ENCODE measurements at places on chromosomes 13 and 19.

GRCh38 chr19:4939466-4939865 is 29.4 kb upstream of the KDM4B start:
- DNase-seq = no peak

GRCh38 chr13:67267136-67267535 is 37.0 kb upstream of the PCDH9 start:
- DNase-seq = no peak

GRCh38 chr19:50453243-50453642 is 20.6 kb downstream of the MYBPC2 start:
- no peak for DNase-seq

GRCh38 chr13:20798027-20798426 is 24.3 kb upstream of the EEF1AKMT1 start:
- peak; percentile 15 for DNase-seq

- no peak for DNase-seq
These were observed 49.6 kb downstream of the DOCK9 start for GRCh38 chr13:98927951-98928927.

DNA sequence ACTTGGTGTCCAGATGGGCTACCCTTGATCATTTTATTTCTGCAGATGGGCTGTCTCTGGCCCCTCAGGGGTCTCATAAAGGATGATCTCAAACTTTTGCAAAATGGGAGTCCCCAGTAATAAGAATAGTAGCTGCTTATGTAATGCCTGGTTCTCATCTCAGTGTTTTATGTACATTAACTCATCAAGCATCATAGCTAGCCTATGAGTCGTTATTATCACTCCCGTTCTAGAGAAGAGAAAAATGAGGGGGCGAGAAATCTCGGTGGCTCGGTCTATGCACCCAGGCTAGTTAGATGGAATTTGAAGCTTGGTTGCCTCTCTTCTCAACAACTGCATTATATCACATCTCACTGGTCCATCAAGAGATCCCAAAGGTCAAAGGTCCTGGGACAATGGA is 3.4 kb downstream of the CACNG6 start:
- no peak for DNase-seq

- peak; percentile 95 for DNase-seq
These were observed at the start of gene ZNF836 for GRCh38 chr19:52171321-52172169. ZNF836 (minus strand) TSS chr19:52171621; CDS start chr19:52168072, 3,549 bp downstream.

- no peak for DNase-seq
These were observed 104.7 kb downstream of the GGACT start for GRCh38 chr13:100483841-100484381.

DNA sequence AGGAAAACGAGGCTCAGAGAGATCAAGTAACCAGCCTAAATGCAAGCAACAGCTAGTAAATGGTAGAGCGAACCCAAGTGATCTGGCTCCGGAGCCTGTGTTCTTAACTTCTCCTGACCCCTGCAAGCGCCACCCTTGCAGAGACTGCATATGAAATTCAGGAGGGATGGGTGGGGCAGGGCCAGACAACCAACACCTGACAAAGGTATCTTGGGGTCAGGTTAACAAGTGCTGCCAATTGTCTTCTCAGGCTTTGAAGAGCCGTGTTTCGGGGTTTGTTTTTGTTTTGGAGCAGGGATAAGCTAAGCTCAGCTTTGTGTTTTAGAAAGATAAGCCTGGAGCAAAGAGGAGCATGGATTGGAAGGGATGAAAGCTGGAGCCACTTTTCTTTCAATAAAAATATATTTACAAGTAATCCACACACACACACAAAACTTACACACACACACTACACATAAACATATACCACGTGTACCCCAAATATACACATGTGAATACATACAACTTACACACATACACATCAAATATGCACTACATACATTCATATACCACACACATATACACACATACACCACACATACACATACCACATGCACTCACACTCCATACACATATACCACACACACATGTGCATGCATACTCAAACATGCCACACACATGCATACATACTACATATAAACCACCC is 722.0 kb downstream of the DIAPH3 start:
- DNase-seq = no peak

- no peak for DNase-seq
These were observed 20.3 kb downstream of the PLA2G4C start for GRCh38 chr19:48090281-48090802.

- DNase-seq = no peak
These were observed 68.3 kb downstream of the ZNF431 start for GRCh38 chr19:21210037-21210621.

- no peak for DNase-seq
These were observed 19.2 kb downstream of the SIGLEC7 start for GRCh38 chr19:51161266-51161665.

DNA sequence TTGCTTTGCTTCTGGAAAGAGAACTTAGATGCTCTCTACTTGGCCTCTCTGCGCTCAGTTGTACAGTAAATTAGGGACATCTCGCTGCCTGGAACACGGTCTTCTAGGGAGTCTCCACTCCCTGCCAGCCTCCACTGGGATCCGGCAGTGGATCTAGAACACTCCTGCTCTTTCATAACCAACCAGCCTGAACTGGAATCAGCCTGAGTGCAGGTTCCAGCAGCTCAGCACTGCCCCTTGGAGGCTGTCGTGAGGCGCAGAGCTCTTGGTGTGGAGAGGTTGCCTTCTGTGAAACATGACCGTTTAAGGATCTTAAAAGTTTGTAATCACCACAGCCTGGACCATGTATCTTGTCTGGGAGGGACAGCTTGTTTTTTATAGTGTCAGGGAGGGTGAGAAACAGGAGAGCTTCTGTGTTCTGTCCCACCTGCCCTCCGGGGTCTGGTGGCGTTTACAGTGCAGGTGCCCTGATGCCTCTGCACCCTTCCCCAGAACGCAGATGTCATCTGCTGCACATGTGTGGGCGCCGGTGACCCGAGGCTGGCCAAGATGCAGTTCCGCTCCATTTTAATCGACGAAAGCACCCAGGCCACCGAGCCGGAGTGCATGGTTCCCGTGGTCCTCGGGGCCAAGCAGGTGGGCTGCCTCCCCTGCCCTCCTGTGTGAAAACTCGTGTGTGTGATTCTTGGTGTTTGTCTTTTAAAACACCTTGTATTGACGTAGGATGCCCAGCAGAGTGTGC is 24.8 kb downstream of the UPF1 start:
- DNase-seq = no peak

GRCh38 chr13:27139565-27139964 is 32.0 kb downstream of the USP12 start:
- no peak for DNase-seq

GRCh38 chr19:6473647-6474046 is 7.9 kb downstream of the DENND1C start:
- DNase-seq = no peak

DNA sequence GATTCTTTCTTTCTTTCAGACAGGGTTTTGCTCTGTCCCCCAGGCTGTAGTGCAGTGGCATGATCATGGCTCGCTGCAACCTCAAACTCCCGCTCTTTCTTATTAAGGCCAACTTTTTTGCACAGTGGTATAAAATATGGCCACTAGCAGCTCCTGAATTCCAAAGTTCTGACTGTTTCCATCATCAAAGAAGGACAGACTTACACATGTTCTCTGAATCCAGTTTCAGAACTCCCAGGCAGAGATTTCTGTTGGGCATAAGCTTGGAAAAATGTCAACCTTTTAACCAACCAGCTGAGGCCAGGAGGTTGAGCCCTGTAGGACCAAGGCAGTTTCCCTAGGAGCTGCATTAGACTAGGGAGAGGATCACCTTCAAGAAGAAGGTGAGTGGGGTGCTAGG is 184.1 kb downstream of the HS6ST3 start:
- DNase-seq = no peak

All from CD4-positive, alpha-beta T cell treated with Interleukin-4 for 1 hour (primary cell).